ENCODE measurements at places on chromosomes 1 and 21. TPM values are rescaled to one million over a fixed set of nuclear protein-coding genes. Genes with fewer than 3 reads are reported as not detected.

- no peak for DNase-seq
Observed at GRCh38 chr1:8520483-8520966, 202.6 kb downstream of the SLC45A1 start.

DNA sequence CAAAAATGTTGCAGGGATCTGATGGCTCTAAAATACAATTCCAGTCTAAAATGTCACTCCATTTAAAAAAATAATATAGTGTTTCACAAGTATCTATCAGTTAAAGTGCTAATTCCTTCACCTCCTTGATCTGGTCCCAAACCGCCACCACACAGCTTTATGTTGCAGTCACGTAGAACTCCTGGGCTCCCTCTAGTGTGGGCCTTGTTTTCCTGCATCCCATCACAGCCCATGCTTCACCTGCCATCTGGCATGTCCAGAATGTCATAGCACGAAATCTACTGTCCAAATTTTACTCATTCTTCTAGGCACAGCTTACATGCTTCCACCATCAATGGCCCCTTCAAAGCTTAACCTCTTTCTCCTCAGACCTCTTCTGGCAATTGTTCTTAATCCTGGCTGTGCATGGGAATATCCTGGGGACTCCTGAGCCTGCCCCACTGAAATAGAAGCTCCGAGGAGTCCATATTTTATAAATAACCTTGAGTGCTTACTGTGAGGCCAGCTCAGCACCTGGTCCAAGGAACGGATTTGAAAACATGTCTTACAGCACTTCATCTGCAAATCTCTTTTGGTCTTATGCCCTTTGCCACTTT, 15.5 kb downstream of the FYB2 start:
- DNase-seq = peak; percentile 17

Gene NEGR1
- total RNA-seq = 2.3 TPM

Gene S100A16
- 78.4 TPM for total RNA-seq

Gene ESPN
- 257 TPM for total RNA-seq

Gene OPRD1
- total RNA-seq = 0.09 TPM

Data from prostate gland (tissue), 2 donors.